ENCODE measurements at places on chromosomes 3 and 15.
A peak's percentile ranks its signal among the peaks of the same experiment; 100 is the strongest.

DNA sequence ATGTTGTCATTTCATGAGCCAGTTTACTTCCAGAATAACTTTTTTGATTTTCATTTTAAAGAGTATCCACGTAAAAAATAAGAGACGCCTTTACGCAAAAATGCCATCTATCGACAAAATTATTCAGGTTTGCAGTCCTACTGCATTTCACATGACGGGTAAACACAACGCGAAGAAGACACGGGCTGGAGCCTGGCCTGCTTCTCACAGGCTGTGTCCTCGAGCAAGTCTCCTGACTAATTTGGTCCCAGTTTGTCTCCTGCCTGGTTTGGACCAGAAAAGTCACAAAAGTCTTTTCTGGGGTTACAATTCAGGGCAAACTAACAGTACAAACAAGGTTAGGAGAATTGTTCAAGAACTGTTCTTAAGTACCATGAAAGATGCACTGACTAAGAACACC, 51.7 kb downstream of the CHSY1 start:
- no peak for DNase-seq

DNA sequence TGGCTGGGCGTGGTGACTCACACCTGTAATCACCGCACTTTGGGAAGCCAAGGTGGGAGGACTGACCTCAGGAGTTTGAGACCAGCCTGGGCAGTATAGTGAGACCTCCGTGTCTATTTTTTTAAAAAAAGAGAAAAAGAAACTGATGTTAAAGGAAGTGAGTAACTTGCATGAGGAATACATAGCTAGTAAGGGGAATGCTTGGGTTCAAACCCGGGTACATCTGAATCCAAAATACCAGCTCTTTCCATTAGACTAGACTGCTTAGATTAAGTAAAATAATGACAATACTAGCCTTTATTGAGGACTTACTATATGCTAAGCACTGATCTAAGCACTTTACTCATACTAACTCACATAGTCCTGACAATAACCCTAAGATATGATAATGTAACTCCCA, 22.4 kb downstream of the TM4SF4 start:
- DNase-seq, result no peak

DNA sequence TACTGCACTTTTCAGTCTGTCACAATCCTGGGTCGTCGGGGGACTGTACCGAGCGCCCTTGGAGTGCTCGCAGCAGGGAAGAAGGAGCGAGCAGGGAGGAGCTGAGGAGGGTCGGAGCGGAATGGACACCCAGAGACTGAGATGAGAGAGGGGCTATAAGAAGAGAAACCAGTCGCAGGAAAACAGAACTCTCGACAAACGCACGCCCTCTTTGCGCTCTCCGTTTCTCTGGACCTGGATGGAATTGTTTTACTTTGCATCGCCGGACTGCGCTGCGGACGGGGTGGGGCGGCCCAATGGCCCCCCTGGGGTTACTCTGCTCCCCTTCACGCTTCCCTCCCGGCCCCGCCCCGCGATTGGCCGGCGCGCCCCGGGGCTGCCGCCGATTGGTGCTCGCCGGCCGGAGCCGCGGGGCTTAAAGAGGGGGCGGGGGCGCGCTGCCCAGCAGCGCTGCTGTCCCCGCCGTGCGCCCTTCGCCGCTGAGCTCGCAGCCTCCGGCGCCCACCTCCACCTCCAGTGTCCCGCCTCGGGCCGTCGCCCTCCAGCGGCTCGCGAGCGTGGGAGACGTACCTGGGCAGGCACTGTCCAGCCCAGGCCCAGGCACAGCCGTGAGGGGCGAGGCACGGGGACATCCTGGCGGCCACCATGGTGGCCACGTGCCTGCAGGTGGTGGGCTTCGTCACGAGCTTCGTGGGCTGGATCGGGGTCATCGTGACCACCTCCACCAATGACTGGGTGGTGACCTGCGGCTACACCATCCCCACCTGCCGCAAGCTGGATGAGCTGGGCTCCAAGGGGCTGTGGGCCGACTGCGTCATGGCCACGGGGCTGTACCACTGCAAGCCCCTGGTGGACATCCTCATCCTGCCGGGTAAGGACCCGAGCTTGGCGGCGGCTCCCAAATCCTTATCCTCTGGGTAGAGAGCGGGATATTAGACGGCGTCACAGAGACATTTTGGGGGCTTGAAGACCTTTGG, at the start of gene CLDN11:
TSS of gene CLDN11 (plus strand) at position 447 of the 977 bp plus-strand sequence. CDS start at position 646, 199 bp downstream.
- peak; percentile 31 for DNase-seq

- DNase-seq, result no peak
These were observed 60.2 kb downstream of the TMEM44 start for GRCh38 chr3:194572944-194573491.

GRCh38 chr15:69226023-69226355, 65.6 kb downstream of the GLCE start:
- DNase-seq, result no peak

DNA sequence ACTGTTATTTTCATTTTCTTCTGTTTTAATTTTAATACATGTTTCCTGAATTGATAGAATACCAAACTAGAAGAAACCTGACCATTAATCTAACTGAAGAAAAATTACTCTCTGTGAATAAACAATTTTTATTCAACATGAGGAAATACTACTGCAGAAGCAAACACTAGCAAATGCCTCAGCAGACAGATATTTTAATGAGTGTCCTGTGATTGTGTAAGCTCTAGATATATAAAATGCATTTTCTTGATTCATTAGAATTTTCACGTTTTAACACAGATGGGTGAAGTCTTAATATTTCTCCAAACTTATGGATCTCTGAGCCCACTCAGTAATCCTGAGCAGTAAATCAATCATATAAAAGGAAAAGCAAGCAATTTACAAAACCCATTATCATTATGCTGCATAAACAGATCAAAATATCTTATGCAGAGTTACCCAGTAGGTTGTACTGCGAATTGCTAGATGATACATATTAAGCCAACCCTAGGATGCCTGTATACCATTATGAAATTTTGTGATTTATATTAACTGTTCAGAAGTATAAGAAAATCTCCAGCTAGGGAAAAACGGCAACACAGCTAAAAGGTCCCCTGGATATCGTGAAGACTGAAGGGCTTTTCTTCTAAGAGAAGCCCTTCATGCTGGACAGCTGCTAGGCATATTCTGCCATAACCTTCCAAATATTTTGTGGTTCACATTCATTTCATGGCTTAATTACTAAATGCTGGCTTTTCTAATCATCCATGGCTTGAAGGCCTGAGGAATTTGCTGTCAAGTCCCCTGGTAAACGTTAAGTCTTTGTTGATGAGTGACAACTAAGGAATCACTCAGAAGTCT, 157.7 kb upstream of the TGFBR2 start:
- no peak for DNase-seq

- DNase-seq, result no peak
These were observed 55.5 kb upstream of the SLCO2A1 start for GRCh38 chr3:134085034-134085775.

GRCh38 chr3:197899833-197900478, 50.0 kb upstream of the RPL35A start:
- DNase-seq, result no peak

DNA sequence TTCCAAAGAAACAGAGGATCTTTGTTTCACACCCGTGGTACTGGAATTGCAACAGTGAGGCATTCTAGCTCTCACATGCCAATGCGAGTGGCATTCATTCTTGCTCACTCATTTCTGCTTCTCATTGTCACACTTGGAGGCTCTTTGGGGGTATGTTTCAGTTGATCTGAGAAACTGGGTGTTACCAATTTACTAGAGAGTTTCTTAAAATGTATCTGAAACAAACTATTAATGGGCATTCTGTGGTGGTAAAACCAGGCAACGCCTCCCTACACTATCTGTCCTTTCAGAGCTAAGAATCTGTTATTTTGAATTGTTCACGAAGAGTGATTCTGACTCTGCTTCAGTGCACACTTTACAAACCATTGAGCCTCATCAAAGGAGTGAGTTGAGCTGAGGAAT, 140.6 kb upstream of the BHLHE40 start:
- no peak for DNase-seq

DNA sequence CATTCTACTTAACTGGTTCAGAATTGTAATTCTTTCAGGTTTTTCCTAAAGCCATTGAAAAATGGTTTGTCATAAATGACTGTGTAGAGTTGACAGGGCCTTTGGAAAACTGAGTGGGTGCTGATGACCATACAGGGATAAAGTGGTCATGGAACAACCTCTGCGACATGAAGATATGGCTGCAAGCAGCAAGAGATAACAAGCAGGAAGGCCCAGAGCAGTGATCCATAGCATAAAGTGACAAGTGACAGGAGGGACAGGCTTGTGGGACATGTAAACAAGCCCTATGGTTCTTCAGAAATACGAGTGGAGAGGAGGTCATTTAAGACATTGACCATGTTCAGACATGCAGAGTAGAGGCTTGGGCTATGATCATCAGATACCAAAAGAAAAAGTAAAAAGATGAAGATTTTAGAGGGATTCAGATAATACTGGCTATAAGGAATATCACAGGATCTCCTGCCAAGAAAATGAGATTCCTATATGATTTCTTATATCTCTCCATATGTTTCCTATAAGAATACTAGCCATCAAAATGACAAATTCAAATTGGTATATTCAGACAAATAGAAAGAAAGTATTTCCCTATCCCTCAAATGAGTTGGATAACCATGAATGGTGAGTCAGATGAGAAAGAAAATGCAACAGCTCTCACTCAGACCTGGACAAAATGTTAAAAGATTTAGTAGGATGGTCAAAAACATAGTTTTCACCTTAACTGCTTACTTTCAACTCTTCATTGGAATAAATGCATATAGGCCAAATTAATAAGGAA, 827.6 kb upstream of the CFAP20DC start:
- DNase-seq, result no peak

DNA sequence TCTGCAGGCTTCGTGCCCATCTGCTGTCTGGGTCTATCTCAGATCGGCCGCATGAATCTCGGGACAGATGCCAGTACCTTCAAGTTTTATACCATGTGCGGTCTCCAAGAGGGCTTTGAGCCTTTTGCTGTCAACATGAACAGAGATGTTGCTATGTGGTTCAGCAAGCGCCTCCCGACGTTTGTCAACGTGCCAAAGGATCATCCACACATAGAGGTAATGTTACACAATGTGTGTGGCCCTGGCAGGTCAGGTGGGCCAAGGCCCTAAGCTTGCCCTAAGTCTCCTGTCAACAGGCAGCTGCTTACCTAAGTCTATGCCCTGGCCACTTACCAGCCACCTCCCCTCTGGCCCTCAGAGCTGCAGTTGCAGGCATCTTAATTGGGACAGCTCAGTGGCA, 324.0 kb upstream of the CHRM5 start:
- DNase-seq, result no peak

DNA sequence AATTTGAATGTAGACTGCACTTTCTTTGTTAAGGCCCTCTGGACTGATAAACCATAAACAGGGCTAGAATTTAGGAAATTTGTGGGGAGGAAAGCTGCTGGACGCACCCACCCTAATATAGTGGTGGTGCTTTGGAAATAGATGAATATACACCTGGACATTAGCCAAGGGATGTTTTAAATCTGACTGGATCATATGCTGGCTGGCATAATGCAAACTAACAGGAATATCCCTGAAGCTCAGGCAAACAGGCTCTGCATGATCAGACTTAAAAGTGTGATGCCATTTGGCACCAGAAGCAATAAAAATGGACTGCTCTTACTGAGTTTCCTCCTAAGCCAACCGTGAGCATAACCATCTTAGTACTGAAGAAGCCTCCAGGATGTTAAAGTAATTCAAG, 465.8 kb upstream of the ROBO1 start:
- DNase-seq, result no peak

DNA sequence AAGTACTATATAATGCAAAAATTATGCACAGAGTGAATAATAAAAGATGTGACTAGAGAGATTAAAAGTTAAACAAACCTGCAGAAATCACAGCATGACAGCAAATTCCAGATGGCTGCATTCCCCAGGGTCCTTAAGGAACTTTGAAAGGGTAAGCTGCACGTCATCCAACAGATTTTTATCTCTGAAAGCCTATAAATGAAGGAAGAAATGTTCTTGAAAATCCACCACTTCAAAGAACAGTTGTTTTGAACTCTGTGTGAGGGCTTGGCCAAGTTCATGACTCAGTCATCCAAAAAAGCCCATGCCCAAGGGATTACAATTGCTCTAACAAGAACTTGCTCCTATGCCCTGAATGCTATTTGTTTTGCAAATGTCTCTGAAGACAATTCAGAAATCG, 603.6 kb downstream of the PLOD2 start:
- DNase-seq, result no peak

DNA sequence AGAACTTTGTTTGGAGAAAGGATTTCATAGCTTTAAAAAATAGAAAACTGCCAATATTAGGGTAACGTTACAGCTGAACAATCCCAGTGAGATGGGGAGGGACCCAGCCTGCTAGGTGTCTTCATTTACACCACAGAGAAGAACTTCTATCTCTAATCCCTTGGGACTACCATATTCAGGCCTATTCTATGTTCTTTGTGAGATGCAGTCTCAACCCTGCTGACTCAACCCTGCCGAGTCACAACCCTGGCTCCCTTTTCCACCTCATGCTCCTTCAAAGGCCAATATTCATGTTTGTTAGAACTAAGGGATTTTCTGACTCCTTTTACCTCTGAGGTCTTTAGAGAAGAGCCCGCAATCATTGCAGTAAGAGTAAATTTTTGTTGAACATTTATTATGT, 350.5 kb downstream of the EPHB1 start:
- DNase-seq, result no peak

- DNase-seq, result no peak
These were observed 1.6 kb downstream of the C3orf38 start for GRCh38 chr3:88151358-88151757.

- peak; percentile 96 for DNase-seq
These were observed 140.1 kb downstream of the SMAD6 start for GRCh38 chr15:66841953-66842681.

All from Caki2 (cell line).